ENCODE measurements at places on chromosomes 3 and 15. TPM values are rescaled to one million over a fixed set of nuclear protein-coding genes. Genes with fewer than 3 reads are reported as not detected.

The CNTN3 gene
- 27.1 TPM for total RNA-seq

DNA sequence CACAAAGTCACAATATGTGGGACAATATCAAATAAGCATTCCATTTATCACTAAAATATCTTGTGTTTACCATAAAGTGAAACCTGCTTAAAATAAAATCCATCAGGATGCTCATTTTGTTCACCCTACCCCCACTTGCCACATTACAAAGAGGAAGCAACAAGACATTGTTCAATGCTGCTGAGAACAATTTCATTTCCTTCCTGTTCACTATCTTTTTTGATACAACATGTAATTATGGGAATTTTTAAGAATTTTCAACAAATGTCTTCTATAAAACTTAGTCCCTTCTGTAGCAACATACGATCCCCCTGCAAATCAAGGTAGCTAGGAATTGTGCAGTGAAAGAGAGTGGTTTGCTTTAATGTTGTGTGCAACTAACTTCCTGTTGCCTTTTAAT, 34.9 kb upstream of the GPR160 start:
- no peak for DNase-seq

DNA sequence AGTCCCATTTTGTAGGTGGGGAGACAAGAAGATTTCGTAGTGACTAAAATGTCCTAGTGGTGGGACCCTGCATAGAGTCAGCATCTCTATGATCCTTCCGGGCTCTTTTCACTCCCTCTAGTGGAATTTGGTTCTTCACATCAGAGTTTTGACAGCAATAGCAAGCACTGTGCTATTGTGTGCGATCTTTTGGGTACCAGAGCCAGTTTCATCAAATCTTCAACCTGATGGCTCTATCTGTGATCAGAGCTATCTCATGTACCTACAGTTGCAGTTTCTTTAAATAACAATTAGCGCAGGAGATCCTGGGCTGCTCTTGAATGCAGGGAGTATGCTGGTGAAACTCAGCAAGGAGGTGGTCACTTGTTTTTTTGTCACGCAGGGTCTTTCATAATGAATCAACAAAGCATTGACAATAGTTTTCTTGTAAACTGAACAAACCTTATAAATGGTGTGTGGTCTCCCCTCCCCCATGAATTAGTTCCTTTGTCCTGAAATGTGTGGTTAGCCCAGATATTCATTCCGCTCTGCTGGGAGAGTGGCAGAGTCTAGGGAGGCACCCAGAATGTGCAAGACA, 257.2 kb upstream of the SOX2 start:
- DNase-seq = no peak

- no peak for DNase-seq
Measured at GRCh38 chr3:9158865-9159630, 90.4 kb downstream of the SRGAP3 start.

- DNase-seq = no peak
Measured at GRCh38 chr3:98734735-98735134, 28.4 kb upstream of the ST3GAL6 start.

- no peak for DNase-seq
Measured at GRCh38 chr3:52253314-52254304, 8.1 kb downstream of the PPM1M start.
